ENCODE measurements at places on chromosomes 2 and 18. TPM values are rescaled to one million over a fixed set of nuclear protein-coding genes. Genes with fewer than 3 reads are reported as not detected.

DNA sequence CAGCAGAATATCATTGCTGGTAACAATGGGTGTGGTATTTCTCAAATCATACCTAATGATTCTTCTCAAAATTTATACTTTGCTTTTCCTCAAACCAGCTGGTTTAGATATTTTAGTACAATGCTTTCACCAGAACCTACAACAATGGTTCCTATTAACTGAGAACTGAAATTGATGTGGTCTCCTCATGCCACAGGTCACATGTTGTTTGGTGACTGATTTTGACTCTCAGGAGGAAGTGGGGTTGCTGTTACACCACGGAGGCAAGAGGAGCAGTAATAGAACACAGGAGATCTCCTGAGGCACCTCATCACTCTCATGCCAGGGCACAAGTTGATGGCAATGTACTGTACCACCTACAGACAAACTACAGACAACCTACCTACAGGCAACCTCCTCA is 3.0 kb upstream of the CEP68 start:
- DNase-seq, result no peak

DNA sequence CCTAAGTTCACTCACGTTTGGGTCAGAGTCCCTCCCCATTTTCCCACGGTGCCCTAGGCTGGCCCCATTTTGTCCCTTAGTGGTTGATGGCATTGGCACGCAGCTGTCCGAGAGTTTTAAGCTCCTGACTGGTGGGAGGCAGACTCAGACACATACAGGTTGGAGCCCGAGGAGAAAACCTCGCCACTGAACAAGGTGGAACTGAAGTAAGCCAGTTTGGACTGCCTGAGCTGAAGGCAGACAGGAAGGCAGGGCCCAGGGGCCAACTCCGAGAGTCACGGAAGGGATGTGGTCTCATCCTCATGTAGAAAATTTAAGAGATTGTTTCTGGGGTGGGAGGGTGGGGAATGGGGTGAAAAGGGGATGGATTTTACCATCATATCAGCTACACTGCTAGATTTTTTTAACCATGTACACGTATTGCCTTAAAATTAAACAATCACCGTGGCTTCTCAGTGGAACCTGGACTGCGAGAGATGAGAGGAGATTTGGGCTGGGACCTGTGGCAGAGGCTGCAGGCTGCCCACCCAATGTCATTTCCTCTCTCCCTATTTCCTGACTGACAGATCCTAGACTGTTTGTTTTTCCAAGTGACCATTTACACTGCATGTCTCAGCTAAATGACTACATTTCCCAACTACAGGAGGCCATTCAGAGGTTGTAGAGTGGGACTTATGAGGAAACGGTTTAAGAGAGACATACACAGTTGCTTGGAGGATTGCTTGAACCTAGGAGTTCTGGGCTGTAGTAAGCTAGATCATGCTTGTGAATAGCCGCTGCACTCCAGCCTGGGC is 19.4 kb upstream of the NMUR1 start:
- no peak for DNase-seq

DNA sequence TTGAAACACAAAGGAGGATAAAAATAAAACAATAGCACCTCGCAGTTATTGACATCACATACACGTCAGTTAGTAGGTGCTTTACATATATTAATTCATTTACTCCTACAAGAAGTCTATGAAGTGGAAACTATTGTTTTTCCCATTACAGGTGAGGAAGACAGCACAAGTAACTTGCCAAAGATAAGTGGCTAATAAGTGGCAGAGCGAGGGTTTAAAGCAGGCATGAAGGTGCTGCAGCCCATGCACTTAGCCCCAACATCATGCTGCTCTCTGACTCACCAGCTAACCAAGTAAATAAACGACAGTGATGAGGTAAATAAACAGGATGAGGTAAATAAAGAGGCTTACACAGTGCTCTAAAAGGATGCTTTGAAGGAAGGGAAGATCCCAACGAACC is 498.6 kb upstream of the ZEB2 start:
- DNase-seq, result no peak

- DNase-seq, result no peak
These were observed 169.4 kb downstream of the MEIS1 start for GRCh38 chr2:66604326-66604725.

DNA sequence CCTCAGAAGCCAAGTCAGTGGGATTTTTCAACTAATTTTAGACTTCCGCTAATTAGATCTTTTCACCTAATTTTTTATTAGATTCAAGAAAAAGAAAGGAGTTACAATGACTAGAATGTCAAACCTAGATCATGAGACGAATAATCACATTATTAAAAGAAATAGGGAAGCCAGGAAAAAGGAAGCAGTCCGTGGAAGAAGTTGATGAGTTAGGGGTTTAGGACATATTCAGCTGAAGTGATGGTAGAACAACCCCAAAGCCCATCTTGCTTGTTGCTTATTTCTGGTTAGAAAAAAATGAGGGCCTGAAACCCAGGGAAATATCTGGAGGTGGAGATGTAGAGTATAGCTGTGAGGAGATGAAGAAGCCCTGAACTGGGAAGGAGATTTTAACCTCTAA is 8.0 kb downstream of the KLF7 start:
- DNase-seq, result no peak

CCDC68 gene
- total RNA-seq, result 9.8 TPM

NR4A2 gene
- 11.9 TPM for total RNA-seq

IER3IP1 gene
- total RNA-seq, result 11.3 TPM

DSEL gene
- 12.7 TPM for total RNA-seq

EPB41L3 gene
- total RNA-seq, result 34.0 TPM

Measured in mucosa of gallbladder (tissue), 1 donor.